RCC 7860 (cell line): ENCODE measurements at places on chromosomes 4 and X.

DNA sequence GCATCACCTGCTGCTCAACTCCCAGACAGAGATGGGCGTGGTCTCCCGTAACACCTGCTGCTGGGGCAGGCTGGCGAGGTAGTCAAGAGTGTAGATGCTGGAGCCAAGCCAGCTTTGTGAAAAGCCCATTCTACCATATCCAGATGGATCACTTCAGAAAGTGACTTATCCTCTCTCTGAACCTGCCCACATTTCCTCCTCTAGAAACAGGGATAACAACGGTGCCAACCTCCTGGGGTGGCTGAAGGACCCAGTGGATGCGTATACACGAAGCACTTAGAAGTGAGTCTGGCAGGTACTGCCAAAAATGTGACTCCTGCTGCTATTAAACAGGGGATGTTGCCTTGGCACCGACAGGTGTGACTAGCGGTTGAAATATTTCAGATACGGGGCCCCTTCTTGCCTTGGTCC, 95.8 kb downstream of the SORBS2 start:
- no peak for DNase-seq

DNA sequence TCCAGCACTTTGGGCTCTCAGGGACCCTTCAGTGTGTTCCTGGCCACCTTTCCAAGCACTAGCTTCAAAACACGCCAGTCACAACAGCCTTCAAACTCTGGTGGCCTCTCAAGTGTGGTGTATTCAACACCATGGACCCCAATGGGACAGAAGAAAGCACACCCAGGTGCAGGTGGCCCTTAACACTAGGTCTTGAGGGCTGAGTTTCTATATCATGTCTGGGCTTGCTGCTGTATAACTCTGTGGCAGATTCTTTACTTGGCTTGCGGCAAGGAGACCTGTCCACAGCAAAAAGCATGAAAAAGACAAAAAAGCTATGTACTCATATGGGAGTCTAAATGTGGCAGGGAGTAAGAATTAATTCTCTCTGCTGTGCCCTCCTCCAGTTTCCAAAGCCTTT, 23.1 kb downstream of the MSL3 start:
- no peak for DNase-seq

DNA sequence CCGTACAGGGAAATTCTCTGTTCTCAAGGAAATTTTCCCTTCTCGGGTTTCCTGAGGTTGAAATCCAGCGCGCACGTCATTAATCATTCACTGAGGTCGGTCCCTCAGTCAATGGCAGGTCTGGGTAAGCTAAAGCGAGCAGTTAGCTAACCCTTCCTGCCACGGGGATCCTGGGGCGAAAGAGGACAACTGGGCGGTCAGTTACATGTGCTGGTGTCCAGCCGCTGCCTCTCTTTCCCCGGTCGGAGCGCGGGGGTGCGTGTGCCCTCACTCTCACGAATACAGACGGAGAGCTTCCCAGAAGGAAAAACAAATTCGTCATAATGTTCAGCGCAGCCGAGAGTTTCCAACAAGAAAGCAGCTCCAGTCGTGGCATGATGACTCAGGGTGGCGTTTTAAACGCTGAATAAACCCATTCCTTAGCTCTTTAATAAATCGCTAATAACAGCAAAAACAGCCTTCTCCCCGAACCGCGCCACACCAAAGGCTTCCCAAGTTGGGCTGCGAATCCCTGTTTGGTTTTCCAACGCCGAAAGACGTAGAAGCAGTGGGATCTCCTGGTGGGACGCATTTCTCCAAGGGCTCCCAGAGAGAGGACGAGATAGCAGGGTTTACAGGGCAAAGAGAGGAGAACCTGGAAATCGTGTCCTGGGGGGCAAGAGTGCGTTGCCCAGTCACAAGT, 752 bp upstream of the FGF5 start:
- DNase-seq, result peak; percentile 61

- DNase-seq, result no peak
Observed at GRCh38 chr4:109155682-109156283, 146.7 kb downstream of the COL25A1 start.

- no peak for DNase-seq
Observed at GRCh38 chr4:169397762-169398161, 127.0 kb upstream of the SH3RF1 start.

DNA sequence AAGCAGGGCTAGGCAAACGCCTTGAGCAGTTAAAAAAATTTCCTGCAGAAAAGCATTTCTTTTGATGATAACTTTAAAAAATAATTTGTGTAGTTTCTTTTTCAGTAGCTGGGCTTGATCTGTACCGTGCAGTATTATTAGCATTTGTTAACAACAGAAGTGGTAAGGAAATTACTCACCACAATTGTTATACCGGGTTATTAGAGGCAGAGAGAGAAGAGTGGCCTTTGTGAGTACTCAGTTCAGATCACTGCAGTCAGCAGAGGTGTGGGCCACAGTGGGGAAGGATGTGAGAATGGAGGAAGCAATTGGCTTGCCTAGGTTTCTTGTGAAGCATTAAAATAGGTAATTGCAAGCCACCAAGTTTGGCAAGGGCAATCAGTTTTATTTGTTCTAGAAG, 14.3 kb upstream of the IL21 start:
- DNase-seq, result no peak

DNA sequence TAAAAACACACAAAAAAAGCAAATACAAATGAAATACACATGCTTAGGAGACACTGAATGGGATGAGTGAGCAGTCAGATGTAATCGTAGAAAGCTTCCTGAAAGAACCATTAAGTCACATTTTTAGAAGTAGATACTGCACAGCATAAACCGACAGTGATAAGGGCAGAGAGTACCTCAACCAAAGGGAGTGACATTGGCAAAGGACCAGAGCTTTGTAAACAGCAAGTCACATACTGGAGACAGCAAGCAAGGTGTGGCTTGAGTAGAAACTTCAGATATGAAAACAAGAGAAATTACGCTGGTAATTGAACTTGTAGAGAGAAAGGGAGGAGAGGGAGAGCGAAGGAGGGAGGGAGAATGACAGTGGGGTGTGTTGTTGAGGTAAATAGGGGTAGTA, 92.0 kb downstream of the CHRDL1 start:
- no peak for DNase-seq

DNA sequence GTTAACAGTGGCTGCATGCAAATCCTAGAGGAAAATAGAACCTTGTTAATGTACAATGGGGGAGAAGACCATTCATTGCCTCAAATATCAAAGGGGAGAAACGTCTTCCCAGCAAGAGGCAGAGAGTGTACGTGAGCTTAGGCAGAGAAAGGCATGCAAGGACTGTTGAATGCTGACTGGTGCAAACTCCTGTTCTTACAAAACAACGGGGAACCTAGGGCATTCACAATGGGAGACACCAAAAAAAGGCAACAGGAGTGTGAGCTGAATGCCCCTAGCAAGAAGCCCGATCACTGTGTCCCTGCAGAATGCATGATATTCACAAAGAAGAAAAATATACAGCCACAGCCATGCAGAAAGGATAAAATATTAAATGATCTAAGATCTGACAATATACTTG, 184.9 kb downstream of the NSUN7 start:
- DNase-seq, result no peak

- DNase-seq, result no peak
Observed at GRCh38 chrX:47231167-47231566, 1.6 kb upstream of the USP11 start.

- no peak for DNase-seq
Observed at GRCh38 chr4:76894537-76895255, 3.2 kb downstream of the SOWAHB start.

DNA sequence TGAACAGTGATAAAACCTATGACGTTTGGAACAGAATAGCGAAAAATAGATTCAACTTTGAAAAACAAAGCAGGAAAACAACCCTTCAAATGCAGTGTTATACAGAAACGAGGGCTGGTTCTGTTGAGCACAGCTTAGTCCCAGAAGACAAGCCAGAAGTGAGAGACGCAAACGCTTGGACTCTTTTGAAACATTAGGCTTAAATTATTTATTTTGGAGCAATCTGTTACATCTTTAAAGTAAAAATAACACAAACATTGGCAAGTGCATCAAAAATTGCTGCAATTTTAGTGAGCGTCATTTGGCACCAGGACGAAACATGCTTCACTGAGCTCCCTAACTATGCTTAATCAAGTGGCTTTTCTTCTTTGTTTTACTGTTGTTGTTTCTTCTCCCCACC, 63.5 kb downstream of the ENPP6 start:
- no peak for DNase-seq

GRCh38 chr4:1373892-1374705, 27.1 kb downstream of the UVSSA start:
- DNase-seq, result no peak

DNA sequence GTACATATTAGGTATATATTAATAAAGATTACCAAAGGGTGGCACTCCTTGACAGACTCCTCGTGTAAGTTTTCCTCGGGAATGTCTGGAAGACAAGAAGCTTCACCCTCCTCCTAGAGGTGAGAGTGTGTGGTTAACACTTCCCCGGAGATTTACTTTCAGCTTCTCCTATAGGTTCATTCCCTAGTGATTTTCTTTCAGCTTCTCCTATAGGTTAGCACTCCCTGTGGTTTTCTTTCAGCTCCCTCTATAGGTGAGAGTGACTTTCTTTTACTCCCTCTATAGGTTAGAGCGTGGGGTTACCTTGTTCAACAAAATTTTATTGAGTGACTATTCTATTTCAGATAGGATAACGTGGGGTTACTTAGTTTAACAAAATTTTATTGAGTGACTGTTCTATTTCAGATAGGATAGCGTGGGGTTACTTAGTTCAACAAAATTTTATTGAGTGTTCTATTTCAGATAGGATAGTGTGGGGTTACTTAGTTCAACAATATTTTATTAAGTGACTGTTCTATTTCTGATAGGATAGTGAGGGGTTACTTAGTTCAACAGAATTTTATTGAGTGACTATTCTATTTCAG, 106.0 kb upstream of the PLAC1 start:
- DNase-seq, result peak; percentile 62

- no peak for DNase-seq
Observed at GRCh38 chrX:2516623-2517022, 15.8 kb upstream of the DHRSX start.

DNA sequence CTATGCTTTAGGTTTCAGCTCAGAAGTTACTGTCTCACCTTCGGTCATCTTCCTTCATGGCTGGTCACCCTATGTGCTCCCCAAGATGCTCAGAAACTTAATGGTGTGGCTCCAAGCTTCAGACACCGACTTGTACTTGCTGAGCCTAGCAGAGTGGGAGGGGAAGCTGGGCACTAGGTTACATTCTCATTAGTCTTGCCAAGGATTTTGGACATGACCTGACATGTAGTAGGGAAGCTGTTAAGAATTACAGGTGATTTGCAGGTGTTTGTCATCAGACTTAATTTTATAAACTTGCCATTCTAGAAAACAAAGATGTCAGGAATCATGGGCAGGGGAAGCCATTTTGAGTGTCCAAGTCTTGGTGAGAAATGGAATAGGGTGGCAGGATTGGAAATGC, 72.4 kb downstream of the CCNG2 start:
- no peak for DNase-seq

DNA sequence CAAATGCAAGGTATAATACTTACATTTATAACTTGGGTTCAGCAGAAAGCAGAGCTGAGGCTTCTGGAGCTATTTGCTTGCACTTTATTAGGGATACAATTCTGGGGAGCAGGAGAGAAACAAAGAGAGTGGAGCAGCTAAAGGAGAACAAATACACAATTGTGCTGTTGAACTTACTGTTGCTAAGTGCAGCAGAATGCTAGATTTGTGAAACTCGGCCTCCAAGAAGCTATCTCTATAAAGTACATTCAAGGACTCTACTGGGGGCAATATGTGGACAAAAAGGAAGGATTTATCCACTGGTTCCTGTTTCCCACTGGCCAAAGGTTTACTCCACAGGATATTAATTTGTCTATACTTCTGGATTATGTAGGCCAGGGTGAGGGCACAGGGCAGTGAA, 86.8 kb downstream of the PPP1R2C start:
- no peak for DNase-seq

DNA sequence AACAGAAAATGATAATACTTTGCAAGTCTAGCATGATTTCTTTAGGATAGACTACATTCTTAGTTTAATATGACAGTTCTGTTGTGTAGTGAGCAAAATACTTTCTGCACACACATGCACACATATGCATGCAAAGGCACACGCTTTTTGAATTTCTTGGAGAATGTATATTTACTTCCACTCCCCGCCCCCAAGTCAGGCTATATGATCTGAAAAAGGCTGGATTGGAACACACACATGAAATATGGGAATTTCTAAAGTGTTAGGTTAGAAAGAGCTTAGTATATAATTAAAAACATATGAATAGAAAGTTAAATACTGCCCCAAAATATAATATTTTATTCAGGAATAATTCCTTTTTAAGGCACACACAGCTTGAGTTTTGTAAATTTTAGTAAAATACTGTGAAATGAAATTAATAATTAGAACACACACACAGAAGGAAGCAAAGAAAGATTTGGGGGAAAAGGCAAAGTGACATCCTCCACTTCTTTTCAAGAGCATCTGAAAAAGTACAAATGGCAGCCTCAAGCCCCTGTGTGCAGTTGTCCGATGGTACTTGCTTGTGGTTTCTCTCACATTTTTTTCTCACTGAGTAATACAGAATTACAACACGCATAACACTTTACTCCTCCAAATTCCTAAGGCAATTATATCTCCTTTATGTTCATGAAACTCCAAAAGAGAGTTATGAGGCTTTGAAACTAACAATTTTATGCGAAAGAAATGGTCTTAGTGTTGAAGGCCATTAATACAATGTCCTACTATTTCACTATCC, 228.9 kb upstream of the ETNPPL start:
- no peak for DNase-seq

DNA sequence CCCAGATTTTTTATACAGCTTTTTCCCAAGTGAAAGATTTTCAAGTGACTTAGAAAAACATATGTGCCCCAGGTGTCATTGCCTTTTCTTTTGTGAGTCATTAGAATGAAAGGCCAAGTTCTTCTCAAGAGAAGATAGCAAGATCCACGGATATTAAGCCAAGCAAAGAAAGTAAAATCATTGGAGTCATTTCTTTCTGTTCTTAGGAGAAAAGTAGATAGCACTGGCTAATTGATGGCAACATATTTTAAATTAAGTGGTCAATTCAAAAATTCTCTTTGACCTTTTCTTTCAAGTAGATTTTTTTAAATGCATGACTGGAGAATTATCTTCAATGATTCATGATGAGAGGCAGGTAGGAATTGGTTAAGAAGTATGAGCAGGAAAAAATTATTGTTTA, 94.4 kb downstream of the HHIP start:
- no peak for DNase-seq

- DNase-seq, result no peak
Observed at GRCh38 chr4:8912506-8912905, 40.9 kb upstream of the HMX1 start.

- DNase-seq, result no peak
Observed at GRCh38 chr4:100981447-100982204, 365.7 kb downstream of the PPP3CA start.

- no peak for DNase-seq
Observed at GRCh38 chrX:31070057-31070468, 1.8 kb downstream of the FTHL17 start.

DNA sequence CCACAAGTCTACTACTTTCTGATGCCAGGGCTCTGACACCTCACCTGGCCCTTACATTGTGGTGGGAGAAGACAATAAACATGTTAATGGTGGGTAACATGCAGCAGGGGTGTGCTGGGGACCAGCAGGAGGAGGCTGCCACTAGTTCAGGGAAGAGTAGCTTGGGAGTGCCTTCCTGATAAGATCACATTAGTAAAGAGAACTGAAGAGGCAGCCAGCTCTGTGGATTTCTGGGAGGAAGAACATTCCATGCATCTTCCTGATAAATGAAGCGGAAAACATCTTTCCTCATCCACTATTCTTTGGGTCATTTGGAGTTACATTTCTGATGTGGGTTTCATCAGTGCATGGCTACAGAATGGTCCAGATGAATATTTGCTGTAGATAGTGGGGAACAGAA, 9.0 kb downstream of the RNF150 start:
- no peak for DNase-seq
